HTR-8/SVneo (cell line): ENCODE measurements at places on chromosomes 7 and 10.

DNA sequence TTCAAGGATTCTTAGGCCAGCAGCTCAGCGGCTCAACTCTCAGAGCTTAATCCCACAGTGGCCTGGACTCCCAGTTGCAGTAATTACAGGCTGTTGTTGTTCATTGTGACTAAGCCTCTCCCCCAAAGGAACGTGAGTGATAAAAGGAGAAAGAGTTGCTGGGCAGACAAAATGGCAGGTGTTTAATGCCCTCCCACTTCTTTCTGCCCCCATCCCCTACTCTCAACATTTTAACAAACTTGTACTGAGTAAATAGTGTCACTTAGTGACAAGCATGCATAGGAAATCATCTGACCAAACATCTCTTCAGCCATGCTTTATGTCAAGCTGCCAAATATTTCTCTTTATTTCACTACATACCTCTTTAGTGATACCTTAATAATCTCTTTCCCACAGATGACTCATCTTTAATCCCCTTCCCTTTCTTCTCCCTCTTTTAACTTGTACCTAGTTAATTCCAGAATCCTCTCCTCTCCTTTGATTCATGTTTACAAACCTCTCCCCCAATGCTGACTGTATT is 12.4 kb upstream of the MTERF1 start:
- no peak for DNase-seq

DNA sequence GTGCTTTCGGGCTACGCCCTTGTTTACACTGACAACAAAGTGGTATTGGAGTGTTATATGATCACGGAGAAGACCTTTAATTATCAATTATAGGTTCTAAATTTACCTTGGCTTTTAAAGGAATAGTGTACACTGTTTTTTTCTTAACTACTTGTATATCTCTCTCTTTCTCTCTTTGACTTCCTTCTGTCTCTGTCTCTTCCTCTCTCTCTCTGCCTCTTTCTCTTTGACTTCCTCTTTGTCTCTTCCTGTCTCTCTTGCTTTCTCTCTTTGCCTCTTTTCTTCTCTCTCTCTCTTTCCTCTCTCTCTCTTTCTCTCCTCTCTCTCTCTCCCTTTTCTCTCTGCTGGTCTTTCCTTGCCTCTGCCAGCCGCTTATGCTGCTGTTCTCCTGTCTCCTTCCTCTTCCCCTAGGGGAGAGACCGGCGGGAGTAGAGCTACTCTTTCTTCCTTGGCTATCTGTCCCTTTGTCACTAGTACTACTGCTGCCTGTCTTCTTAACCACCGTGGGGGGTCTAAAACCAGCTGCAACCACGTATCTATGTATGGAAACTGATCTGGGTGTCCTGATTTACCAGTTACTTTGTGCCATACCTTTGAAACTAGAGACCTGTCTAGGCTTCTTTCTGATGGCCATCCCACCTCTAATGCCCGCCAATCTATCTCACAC is 36.9 kb upstream of the GSDME start:
- DNase-seq, result no peak

GRCh38 chr10:26468700-26469099 is 30.6 kb downstream of the APBB1IP start:
- DNase-seq, result no peak

- no peak for DNase-seq
Measured at GRCh38 chr7:64636386-64636785, 29.5 kb upstream of the ZNF107 start.

DNA sequence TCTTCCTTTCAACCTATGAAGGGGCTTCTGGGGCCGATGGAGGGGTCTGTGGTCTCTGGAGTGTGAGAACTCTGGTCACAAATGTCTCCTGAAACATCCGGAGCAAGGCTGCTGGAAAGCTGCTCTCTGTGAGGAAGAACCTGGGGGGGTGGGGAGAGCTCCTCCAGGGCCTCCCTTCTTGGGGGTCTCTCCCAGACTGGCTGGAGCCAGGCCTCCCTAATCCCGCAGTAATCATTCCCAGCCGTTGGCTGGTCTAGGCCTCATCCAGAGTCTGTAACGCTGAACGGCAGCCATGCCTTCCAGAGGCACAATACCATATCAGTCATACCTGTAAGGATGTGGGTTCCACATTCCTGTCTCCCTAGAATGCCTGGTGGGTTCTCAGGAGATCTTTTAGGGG is 4.4 kb upstream of the LZTS2 start:
- DNase-seq, result no peak

DNA sequence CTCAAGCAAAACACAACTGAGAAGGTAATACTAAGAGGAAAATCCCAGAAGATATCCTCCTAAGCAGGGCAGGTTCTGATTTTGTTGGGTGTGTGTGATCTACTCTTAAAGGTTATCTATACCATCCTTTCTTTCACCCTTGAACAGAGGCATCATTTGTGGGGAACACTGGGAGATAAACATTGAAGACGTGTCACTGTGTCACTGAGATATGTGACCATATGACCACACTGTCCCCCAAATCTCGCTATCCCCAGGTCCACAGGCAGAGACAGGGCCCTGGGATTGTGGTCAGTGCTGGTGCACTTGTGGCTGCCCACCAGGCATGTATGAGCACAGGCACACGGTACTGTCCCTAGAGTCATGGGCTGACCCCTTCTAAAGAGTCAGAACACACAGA is 30.0 kb downstream of the TECTB start:
- no peak for DNase-seq

GRCh38 chr10:131474416-131474815 is 162.9 kb upstream of the TCERG1L start:
- DNase-seq, result no peak

DNA sequence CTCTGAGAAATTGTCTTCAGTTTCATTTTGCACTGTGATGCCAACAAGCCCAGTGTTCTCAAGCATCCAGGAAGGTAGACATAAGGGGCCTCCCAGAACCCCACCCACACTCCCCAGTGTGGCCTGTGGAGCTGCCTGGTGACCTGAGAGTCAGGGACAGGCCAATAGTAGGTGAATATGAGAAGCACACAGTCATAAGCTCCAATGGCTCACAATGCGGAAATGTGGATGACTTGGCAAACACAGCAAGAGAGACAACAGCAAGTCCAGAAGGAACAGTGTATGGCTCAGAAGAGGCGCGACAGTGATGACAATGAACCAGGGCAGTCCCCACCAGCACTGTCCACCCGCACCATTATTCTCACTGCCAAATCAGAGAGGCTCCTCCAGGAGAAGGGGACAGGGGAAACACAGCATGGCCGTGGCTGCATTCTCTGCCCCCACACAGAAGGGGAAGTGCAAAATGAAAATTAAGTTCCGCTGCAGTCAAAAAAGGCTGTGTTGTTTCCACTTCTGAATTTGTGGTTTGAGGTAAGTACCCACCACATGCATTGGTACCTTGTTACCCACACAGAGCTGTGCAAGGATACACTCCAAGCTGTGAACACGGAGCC is 419.8 kb downstream of the GRID1 start:
- DNase-seq, result no peak

GRCh38 chr7:41693150-41693997 is 9.5 kb downstream of the INHBA start:
- no peak for DNase-seq

GRCh38 chr7:133859871-133860450 is 267.2 kb upstream of the LRGUK start:
- no peak for DNase-seq

- DNase-seq, result no peak
Measured at GRCh38 chr7:66187905-66188304, 17.2 kb upstream of the TPST1 start.

GRCh38 chr7:25132430-25132829 is 7.4 kb upstream of the CYCS start:
- no peak for DNase-seq
